Left ventricle myocardium superior (tissue), 1 donor: ENCODE measurements at places on chromosomes 7 and 10.

GRCh38 chr7:34451183-34451582 is 206.8 kb upstream of the NPSR1 start:
- DNase-seq: no peak

GRCh38 chr10:110034596-110034995 is 26.8 kb downstream of the ADD3 start:
- DNase-seq: no peak

DNA sequence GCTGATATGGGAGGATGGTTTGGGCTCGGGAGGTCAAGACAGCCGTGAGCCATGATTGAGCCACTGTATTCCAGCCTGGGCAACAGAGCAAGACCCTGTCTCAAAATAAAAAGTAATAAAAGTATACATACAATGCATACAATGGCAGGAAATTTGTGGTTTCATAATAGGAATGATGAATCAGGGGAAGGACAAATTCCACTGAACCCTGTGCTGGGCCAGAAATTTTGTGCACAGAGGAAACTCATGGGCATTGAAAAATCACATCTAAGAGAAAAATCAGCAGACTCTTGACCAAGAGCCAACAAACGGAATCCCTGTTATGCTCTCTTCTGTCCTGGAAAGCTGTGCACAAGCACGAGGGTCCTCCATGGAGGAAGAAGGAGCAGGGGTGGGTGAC is 35.1 kb downstream of the SEM1 start:
- no peak for DNase-seq

- DNase-seq: peak; percentile 75
Observed at GRCh38 chr7:105675934-105676371, 94.7 kb upstream of the EFCAB10 start.

DNA sequence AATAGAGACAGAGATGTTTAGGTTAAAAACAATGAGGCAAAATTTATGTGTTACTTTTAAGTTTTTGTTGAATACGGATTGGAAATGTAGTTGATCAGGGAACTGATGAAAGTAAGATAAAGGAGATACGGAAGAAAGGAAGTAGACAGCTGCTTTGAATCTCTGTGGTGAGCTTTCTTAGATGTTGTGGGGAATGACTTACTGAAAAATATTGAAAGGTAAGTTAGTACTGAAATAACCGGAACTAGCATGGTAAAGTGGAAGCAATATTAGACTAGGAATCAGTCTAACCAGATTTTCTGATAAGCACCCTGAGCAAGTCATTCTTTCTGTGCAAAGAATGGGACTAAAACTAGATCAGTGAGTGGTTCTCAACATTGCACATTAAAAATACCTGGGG is 34.8 kb downstream of the LUC7L2 start:
- no peak for DNase-seq

DNA sequence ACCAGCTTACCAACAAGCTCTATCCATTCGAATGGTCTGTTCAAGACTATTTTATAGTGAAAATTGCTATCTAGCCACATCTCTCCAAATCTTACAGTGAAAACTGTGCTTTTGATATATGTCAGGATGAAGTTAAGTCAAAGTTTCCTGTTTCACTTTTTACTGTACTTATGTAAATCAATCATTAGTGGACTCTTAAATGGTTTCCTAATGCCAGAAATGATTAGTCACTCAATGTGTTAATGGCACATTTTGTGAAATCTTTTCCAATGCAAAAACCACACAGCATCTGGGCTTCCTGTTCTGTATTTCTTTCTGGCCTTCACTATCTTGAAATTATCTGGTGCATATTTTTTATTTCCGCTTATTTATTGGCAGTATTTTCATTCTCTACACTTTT is 87.3 kb upstream of the STEAP1B start:
- no peak for DNase-seq

GRCh38 chr10:116593139-116593740 is 2.5 kb downstream of the PNLIPRP1 start:
- DNase-seq: no peak

DNA sequence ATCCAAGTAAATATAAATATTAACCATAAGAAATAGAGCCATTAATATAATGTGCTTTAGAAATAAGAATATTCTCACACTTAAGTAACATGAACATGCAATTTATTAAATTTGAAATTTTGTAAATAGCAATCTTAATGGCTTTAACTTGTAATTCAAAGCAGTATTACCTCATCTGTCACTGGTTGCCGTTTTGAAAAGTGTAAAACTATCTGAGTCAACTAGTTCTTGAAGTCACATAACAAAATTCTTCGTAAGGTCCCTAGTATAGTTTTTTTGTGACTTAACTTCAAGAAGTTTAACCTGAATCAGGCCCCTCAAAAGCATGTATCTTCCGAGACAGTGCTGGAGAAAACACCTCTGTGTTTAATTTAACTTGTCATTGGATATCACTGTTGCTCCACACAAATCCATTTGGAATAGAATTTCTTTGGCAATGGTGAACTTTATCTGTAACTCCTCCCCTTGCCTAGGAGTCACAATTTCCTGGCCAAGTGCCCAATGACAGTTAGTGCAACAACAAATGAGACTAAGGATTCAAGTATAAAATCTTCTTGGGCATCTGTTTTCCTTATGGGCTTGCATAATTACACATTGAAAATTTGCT is 47.1 kb downstream of the NT5C2 start:
- DNase-seq: peak; percentile 52

DNA sequence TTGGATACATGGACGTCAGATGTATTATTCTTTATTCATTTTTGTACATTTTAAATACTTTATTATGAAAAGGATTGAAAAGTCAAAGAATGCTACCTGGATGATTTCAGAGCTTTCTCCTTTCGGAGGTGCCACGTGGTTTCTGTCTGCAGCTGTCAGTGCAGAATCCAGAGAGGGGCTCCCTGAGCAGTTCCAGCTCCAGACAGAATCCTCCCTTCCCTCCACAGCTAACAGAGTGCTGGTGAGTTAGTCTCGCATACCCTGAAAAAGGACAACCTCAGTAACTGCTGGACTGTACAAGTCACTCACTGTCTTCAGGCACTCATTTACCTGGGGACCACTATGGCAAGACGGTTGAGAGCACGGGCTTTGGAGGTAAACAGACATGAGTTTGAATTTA is 10.9 kb downstream of the DNMBP start:
- no peak for DNase-seq

DNA sequence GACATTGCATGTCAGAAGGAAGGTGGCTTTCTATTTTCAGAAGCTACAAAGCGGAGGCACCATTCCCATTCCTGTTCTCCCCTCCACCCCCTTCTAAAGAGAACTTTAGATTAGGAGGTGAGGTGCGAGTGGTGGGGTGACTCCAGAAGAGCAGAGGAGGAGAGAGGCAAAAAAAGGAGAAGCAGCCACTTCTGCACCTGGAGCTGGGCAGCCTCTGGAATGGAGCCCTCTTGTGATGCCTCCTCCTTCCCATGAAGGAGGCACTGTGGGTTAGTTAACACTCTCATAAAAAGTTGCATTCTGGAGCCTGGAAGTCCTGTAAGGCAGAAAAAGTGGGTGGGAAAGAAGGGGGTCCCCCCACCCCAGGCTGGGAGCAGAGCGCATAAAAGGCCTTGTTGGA is 4.8 kb downstream of the PTF1A start:
- DNase-seq: no peak

DNA sequence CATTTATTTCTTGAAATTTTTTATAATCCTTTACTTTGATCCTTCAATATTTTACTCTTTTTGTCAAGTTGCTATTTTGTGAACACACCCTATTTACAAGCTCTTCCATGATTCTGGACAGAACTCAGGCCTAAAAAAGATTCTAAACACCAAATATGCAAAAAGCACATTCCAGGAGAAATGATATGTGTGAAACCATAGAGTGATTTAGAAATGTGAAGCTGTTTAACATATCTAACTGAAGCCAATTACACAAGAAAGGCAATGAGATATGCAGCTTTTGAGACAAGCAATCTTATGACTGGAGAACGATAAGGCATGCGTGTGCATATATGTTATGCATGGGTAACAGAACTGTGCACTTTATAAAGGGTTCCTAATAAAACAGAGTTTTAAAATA is 243.0 kb downstream of the CACNA2D1 start:
- no peak for DNase-seq

DNA sequence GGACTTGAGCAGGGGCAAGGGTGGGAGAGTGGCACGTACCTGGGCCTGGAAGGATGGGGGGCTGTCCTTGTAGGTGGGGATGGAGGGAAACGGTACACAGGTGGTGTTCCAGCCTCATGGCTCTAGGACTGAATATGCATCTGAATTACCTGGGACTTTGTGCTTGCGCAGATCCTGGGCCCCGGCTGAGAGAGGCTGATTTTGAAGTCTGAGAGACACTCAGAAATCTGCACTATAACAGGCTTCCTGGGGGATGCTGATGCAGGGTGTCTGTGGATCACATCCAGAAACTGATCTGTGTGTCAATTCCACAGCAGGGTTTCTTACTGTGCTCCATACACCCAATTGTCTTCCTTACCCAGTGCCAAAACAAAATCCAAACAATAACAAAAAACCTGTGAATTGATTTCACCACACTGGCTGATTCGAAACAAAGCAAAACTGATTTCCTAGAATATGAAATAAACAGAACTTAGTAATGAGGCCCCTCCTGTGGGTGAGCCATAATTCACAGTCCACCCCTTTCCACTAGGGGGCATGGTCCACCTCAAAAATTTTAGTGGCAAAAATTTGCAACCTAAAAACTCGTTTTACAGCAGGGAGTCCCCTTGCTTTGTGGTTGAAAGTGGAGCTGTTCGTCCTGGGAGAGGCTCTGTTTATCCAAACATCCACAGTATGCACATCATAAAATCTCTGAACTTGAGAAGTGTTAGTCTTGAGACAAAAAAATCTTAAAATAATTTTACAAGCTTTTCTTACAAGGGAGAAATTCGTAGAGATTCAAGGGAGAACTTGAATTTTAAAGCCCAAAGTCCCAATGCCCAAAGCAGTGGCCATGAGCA is 32.0 kb upstream of the PLEKHA1 start:
- no peak for DNase-seq

DNA sequence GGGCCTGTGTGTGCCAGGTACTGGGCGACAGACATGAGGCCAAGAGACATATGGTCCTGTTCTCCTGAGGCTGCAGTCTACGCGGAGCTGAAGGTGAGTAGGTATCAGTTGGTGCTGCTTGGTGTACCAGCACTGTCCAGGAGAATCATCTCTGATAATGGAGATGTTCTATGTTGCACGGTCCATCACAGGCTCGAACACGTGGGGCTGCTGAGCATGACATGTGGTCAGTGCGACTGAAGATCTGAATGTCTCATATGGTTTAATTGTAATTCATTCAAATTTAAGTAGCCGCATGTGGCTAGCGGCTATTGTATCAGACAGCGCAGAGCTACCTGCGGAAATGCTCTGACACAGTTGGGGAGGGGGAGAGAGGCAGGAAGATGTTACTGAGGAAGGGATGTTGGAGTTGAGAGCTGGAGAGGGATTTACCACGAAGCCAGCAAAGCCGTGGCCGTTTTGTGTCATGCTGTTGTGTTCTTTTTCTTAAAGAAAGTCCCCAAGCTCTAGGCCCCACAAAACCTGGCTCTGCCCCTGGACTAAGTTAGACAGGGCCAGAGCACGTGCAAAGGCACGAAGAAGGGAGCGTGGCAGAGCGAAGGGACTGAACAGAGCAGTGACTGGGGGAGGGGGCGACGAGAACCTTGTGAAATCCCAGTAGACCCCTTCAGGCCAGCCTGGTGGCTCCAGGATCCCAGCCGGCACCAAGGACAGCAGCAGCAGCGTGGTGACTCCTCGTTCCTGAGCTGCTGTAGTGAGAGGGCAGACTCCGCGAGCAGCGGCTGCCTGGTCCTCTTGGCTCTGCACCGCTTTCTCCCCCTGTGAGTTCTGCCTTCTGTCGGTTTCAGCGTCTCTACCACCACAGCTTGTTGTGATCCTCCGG is 20.0 kb downstream of the SMKR1 start:
- DNase-seq: no peak

DNA sequence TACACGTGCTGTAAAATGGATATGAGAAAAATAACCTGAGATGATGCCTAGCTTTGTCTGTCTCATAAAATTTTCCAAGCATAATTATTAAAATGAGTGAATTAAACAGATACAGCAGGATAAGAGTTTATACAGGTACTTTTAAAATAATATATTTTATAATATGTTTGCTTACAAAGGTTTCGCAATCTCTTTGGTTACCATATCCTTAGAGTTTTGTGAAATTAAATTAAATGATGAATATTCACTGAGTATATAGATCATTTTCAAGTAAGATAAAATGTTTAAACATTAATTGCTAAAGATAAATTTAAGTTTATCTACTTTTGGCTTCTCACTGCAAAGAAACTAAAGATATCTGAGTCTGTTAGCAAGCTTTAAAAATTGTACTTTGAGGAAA is 11.4 kb downstream of the SHTN1 start:
- no peak for DNase-seq

- no peak for DNase-seq
Observed at GRCh38 chr7:37247861-37248260, 200.8 kb downstream of the ELMO1 start.

DNA sequence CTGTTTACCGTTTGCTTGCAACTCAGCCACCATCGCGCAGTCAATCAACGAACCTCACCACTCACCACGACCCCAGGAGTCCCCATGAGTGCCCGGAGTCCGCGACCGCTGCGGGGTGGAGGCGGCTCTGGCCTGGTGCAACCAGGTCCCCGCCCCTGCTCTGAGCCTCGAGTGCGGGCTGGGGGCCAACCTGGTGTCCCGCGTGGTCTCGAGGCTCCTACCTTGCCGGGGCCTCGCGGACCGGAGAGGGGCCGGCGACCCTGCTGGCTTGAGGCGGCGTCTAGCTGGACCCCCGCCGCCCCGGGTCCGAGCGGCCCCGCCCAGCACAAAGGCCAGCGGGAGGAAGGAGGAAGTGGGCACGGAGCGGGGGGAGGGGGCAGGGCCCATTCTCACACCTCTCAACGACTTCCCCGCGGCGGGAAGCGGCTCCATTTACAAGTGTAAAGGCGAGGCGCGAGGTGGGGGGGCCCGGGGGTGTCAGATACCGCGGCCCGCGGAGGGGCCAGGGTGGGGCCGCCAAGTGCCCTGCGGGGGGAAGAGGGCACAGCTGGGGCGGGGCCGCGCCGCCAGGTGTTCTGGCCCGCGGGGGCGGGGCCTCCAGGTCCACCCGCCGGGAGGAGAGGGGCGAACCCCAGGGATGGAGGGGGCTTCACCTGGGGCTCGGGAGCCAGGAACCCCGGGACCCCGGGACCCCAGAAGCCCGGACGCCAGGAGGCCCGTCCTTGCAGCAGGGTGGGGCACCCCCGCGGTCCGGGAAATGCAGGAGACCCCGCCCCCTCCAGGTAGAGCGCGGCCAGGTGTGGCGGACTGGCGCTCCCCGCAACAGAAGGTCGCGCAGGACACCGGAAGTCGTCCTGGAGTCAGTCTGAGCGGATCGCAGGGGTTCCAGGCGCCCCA is 8.6 kb downstream of the CTBP2 start:
- peak; percentile 52 for DNase-seq

DNA sequence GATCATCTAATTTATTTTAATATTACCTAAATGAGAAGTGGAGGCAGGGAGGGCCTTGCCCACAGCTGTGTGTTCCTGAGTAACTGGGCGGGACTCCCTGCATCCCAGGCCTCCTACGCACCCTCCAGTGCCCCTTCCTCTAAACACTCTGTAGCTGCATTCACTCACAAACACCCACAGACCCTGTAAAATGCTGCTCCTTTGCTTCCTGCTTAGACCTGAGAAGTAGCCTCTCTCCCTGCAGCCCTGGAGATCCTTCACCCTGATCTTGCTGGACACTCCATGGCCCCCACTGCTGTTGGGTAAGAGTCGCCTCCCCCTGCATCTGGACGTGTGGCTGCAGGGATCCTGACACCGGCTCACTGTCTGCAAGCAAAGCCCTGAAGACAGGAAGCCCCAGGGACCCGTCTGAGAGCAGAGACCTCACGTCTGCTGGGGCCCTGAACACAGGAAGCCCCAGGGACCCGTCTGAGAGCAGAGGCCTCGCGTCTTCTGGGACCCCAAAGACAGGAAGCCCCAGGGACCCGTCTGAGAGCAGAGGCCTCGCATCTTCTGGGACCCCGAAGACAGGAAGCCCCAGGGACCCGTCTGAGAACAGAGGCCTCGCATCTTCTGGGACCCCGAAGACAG is 589.8 kb downstream of the DNAJB6 start:
- no peak for DNase-seq
